T-helper 22 cell (primary cell): ENCODE measurements at places on chromosomes 4 and X.

DNA sequence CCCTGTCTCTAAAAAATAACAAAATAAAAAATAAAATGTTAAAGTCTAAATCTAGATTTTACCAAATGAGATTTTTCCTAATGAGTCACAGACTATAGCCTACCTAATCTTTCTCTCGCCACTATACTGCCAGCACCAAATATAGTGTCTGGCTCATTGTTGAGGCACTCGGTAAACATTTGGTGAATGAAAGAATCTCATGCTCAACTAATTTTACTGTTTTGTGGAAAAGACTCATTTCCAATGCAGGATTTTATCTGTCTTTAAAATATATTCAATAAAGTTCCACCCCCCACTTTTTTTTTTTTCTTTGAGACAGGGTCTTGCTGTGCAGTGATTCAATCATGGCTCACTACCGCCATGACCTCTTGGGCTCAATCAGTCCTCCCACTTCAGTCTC, 71.5 kb downstream of the PLS3 start:
- DNase-seq, result no peak

DNA sequence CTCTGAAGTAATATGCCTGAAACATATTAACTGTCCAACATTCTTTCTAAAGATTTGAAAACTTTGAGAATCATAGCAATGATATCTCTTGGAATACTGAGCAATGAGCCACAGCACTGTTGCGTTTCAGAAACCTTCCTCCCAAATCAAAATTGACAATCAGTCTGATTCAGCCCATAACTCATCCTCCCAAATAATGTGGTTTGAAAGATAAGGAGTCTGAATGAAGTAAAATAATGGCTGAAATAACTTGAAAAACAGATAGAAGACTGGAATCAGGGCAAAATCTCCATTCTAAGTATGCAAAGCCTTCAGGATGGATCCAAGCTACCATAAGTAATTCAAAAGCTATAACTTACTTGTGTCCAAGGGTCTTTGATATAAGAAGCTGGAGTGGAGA, 98.6 kb upstream of the PLS3 start:
- no peak for DNase-seq

DNA sequence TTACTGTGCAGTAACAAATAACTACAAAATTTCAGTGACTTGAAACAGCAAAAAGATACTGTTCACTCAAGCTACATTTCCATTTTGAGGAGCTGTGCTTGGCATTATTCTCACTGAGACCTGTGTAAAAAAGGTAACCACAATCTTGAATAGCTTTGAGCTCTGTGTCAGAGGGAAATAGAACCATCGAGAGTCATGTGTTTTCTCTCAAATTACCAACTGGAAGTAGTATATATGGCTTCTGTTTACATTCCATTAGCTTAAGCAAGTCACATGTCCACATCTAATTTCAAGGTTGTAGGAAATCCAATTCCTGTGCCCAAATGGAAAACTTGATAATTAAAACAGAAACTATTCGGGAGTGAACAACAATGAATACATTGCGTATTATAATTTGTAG, 82.9 kb upstream of the BANK1 start:
- DNase-seq, result no peak

DNA sequence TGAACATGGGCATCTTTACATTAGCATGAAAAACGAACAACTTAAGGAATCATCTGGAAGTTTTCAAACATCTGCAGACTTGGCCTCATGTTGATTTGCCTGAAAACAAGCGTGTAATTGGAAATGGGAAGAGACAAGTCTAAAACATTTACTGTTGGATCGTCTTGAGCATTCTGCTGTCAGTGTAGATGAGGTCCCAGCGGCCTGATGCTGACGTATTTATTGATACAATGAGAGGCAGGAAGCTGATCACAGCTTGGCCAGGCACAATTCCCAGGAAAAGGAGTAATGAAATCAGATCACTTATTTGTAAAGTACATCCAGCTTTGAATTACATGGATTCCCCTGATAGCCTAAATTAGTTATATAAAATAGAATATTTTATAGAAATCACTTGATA, 210.6 kb downstream of the CLCN4 start:
- DNase-seq, result no peak

- no peak for DNase-seq
Observed at GRCh38 chrX:114028907-114029662, 554.8 kb upstream of the HTR2C start.

GRCh38 chr4:87243426-87244053, 23.1 kb upstream of the KLHL8 start:
- no peak for DNase-seq

- DNase-seq, result no peak
Observed at GRCh38 chr4:23991444-23991843, 101.6 kb upstream of the PPARGC1A start.

- DNase-seq, result peak; percentile 56
Observed at GRCh38 chrX:46573331-46573891, at the start of gene CHST7. Gene CHST7 (plus strand): TSS chrX:46573765. CDS start chrX:46573932, 167 bp downstream.

GRCh38 chrX:96685210-96686099, 813 bp downstream of the DIAPH2 start:
- DNase-seq, result peak; percentile 8

- no peak for DNase-seq
Observed at GRCh38 chr4:147590249-147590920, 26.8 kb upstream of the TMEM184C start.

DNA sequence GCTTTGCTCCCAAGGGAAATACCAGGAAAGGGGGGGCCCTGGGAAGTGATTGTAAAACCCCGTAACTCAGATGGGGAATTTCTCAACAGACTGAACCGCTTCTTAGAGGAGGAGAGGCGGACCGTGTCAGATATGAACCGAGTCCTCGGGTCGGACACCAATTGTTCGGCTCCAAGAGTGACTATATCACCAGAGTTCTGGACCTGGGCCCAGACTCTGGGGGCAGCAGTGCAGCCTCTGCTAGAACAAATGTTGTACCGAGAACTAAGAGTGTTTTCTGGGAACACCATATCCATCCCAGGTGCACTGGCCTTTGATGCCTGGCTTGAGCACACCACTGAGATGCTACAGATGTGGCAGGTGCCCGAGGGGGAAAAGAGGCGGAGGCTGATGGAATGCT, 1.0 kb downstream of the PNMA3 start:
- no peak for DNase-seq

DNA sequence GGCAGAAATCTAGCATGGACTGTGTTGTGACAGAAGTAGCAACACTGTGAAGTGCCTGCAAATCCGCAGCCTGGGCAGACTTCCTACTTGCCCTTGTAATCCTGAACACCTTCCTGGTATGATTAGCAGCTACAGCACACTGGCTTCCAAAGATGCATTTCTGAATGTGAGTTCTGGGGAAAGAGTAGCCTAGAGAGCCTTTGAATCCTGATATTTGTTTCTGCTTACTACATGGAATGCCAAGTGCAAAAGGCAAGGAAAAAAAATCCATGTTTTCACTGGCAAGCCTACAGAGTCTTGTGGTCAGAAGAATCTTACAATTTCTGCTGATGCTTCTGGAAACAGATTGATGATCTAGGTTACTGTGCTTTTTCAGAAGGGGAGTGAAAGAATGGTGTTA, 223.7 kb downstream of the COL25A1 start:
- no peak for DNase-seq

- DNase-seq, result no peak
Observed at GRCh38 chr4:142365391-142365790, 480.7 kb downstream of the INPP4B start.

DNA sequence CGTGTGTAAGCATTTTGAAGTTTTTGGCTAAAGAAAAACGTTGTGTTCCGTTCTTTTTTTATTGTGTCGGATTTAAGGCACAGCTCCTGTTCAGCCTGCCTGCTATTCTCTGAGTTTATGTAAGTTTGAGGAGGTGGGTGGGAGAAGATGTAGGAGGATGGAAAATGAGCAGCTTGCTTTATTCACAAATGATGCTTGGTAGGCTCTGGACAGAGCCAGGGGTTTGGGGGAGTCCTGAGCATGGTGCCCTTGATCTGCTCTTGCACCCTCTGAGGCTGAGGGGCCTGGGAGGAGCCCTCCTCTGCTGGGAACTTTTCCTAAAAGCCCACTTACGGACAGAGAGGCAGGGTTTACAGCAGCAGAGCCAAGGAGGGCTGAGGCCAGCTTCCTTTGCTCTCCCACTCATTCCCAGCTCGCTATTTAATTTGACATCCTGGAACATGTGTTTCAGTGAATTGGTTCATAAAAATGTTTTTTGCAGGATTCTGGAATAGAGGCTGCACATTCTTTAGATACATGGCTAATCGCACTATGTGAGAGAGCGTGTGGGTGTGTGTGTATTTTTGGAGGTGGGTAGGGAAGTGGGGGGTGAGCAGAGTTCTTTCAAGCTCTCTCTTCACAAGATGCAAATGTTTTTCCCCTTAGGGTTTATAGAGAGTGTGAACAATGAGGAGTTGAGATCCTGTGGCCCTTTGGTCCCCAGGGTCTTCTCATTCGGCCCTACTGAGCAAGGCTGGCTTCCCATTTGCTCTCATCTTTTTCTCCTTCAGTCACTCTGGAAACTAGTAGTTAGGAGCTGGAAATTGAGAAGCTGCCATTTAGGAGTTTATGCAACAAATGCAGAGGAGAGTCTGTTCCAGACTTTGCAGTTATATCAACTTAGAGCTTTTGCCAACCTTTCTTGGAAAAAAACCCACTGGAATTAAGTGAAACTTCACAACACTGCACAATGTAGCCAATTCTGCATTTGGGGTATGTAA, 32.1 kb downstream of the TMEM131L start:
- no peak for DNase-seq

GRCh38 chr4:9849538-9849920, 68.1 kb downstream of the DRD5 start:
- DNase-seq, result no peak

- no peak for DNase-seq
Observed at GRCh38 chr4:88928852-88929251, 128.1 kb downstream of the FAM13A start.

DNA sequence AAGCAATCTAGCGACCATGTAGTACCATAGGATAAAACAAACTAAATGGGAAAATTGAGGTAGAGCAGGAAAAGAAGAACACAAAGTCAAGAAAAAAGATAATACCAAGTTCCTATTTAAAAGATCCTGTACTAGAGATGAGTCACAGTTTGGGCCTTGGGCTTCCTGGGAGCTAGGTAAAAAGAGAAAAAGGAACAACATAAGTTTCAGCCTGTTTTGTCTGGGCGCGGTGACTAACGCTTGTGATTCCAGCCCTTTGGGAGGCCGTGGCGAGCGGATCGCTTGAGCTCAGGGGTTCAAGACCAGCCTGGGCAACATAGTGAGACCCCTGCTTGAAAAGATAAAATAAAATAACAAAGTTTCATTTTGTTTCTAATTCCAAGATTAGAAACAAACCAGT, 14.0 kb upstream of the TMEM156 start:
- DNase-seq, result no peak

DNA sequence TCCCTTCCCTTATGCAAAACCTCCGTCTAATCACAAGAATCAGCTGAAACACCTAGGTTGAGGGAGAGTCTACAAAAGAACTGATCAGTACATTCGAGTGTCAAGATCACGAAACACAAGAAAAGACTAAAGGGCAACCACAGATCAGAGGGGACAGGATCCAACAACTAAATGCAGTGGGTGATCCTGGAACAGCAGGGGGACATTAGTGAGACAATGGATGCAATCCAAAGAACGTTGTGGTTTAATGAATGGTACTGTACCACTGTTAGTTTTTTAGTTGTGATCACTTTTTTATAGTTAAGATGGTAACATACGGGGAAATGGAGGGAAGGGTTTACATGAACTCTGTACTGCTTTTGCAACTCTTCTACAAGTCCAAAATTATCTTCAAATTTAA, 79.2 kb downstream of the RELL1 start:
- DNase-seq, result no peak

DNA sequence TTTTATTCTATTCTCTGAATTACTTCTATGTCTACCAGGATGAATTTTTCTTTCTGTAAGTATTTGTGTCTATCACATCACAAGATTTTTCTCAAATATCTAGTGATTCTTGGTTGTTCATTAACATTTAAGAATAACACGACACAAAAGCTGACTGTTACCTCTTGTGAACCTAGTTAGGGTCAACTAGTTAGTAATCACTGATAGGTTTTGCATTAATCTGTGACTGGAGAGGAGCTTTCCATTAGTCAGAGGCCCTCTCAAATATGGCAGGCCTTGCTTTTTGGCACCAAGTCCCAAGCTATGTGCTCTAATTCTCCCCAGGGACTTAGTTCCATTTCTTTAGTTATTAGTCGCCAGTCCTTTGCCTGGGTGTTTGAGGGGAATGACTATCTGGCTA, 259.2 kb downstream of the CFAP299 start:
- no peak for DNase-seq

GRCh38 chrX:108309144-108309543, 129.1 kb downstream of the COL4A6 start:
- DNase-seq, result no peak

- no peak for DNase-seq
Observed at GRCh38 chr4:1183985-1184773, 11.8 kb upstream of the SPON2 start.

DNA sequence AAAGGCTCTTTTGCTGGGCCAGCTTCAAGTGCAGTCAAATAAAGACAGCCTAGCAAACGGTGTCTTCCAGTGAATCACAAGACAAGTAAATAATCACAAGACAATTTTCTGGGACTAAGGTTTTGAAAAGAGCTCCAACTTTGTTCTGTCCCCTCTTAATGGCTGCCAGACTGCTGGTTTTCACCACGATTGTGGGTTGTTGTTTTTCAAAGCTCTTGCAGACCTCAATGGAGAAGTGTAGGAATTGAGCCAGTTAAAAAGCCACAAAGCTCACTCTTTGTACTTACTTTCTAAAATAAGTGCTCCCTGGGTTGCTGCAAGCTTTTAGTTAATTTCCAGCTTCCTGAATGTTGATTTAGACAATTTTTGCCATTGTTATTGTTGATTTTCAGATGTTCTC, 405.8 kb upstream of the HTR2C start:
- no peak for DNase-seq

DNA sequence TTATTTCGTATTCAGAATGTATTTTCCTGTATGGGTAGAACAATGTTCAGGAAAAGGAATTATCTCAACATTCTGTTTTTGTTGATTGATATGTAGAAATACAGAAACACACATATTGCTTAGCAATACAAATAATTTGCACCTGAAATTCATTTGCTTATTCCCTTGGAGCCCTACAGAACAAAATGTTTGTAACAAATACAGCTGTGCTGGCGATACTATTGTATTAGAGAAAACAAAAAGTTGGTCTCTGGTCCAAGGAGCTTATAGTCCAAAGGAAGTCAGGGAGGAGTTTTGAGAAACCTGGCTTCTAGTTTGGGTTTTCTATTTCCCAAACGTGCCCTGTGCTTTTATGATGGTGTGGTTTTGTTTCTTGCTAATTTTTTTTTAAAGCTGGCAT, 37.8 kb upstream of the CAPN6 start:
- DNase-seq, result no peak

GRCh38 chrX:67636532-67636931, 92.7 kb downstream of the AR start:
- no peak for DNase-seq

GRCh38 chr4:126869967-126870366, 762.8 kb upstream of the INTU start:
- DNase-seq, result no peak

DNA sequence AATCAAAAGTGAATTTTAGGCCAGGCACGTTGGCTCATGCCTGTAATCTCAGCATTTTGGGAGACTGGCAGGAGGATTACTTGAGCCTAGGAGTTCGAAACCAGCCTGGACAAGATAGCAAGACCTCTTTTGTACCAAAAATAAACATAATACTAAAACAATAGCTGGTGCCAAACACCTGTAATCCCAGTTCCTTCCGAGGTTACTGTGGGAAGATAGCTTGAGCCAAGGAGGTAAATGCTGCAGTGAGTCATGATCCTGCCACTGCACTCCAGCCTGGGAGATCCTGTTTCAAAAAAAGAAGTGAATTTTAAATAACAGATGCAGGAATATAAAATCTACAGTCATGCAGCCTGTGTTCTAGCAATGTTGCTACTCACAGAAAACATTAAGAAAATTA, 488.3 kb downstream of the PPARGC1A start:
- no peak for DNase-seq
